Stimulated activated CD4-positive, alpha-beta T cell treated with anti-CD3 and anti-CD28 coated beads, Interleukin-15, amount 100 ng/mL, for 1 hour (primary cell): ENCODE measurements at places on chromosomes 5 and 9.

DNA sequence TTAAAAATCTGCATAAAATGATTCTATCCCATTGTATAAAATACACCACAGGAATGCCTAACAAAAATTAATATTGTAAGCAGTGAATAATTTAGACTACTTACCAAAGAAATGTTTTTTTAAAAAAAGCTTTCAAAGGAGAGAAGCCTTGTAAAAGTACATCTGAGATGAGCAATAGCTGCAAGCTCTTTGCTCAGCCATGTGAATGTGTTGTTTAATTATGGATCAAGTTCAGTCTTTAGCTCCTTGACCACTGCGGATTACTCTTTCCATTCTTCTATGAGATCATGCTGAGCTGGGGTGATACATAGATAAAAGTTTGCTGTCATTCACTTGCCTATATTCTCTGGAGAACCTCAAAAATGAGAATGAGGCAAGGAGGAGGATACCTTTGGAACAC, 782.4 kb upstream of the ZNF608 start:
- DNase-seq = no peak

GRCh38 chr5:35660451-35660850, 42.8 kb downstream of the SPEF2 start:
- no peak for DNase-seq

DNA sequence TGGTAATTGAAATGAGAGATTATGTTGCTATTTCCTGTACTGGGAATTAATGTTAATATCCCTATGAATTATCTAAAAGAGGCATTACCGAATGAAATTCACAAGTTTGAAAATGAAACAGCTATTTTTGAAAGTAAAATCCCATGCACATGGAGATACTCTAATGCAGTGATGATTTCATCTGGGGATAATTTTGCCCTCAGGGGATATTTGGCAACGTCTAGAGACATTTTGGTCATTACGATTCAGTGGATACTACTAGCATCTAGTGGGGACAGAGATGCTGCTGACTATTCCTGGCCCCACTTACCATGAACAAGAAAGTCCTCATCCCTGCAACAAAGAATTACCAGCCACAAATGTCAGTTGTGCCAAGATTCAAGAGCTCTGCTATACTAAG, 500.9 kb downstream of the EFNA5 start:
- DNase-seq = no peak

- no peak for DNase-seq
These were observed 46.7 kb downstream of the ROR2 start for GRCh38 chr9:91903126-91903911.

DNA sequence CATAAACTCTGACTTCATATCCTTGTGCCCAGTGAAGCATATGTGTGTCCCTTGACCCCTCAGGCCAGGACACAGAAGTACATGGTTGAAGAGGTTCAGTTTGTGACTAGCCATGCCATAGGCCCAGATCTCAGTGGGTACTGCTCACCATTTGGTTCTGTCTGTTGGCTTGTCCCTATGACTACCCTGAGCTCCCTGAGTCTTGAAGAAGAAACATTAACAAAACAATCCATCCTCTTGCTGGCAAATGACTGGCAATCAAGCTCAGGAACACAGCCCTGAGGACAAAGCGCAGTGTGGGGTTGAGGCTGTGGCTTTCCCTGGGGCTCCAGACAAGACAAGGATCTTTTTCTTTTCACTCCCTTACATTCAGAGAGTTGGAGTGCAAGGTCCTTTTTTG, 46.3 kb downstream of the TNFAIP8 start:
- no peak for DNase-seq

GRCh38 chr9:35903049-35903448, 3.0 kb upstream of the HRCT1 start:
- DNase-seq = no peak

DNA sequence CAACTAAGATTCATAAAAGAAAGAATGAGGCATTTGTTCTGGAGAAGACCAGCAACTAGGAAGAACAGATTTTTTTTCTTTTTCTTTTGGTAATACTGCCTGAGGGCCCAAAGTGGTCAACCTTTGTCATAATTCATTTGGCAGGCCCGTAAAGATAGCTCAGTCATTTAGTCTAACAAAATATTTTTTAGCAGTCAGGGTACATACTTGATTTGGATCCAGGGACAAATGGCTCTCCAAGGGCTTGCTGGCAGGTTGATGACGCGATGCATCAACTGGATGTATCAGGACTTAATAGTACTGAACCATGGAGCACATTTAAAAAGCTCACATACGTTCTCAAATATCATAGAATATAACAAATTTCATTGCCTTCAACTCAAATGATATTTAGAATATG, 203.4 kb upstream of the ZNF608 start:
- no peak for DNase-seq

DNA sequence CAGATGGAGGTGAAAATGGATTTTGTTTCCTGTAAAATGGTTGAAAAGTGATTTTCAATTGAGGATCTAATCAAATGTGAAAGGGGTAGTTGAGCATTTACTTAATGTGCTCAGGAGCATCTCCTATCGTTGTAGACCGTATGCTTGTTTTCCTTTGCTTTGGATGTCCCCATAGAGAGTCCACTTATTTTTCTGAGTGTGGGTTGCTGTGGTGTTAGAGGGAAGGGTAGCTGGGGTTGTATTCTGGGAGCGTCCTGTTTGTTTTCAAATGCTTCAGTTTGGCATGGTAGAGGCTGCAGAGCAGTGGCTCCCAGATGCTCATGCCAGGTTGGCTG, 154.1 kb downstream of the MAT2B start:
- no peak for DNase-seq

DNA sequence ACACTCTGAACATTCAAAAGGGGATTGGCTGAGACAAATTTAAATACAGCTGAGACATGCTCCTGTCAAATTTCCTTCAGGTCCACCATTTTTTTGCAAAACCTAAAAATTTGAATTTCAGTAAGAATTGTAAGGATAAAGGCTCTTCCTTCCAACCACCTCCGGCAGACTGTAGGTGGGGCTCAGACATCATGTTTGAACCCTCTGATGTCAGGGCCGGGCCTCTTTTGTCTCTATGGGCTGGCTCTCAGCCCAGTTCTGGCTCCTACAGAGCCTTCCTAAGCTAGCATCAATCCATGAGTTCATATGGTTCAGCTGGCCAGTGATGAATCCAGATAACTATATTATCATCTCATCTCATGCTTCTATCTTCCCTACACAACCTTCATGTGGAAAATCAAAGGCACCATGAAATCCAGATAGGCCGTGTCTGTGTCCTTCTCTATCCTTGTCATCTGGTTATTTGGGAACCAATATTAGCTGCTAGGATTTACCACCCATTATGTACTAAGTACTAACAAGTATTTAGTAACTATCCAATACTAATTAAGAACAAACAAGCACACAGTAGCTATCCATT, 44.2 kb downstream of the NIPSNAP3B start:
- DNase-seq = no peak

DNA sequence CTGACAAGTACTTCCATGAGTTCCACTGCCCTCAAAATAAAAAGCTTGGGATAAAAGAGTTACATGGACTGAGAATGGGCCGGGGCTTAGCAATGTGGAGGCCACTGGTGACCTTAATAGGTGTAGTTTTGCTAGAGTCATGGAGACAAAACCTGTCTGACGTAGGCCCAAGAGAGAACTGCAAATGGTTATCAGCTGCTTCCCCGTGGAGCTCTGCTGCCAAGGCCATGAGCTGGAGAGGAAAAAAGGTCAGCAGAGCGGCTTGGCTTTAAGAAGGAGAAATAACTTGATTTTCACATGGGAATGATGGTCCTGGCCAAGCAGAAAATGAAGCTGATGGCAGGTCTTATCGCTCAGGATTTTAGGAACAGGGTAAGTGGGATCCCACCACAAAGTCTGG, 3.7 kb upstream of the SURF6 start:
- no peak for DNase-seq

DNA sequence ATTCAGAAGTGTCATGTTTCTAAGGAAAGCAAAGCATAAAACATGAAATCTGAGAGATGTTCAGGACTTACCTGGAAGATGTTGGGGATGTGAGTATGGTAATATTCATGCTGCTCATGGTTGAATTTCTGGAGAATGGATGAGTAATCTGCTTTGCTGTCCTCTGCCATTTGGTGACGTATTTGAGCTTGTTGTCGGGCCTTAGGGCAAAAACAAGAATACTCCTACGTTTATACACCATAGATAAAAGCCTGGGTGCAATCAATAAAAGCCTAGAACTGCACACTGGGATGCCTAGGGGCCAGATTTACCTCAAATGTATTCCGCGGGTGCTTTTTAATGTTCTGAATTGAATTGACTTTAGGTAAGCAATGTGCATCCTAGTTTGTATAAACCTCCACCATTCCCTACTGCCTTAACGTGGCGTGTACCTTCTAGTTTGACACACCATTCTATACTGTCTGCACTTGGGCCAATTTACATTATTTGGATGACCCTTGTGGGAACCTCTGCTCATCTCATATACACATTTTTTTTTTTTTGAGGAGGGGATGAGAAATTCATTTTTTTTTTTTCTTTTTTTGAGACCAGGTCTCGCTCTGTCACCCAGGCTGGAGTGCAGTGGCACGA, 94.4 kb downstream of the USP20 start:
- no peak for DNase-seq

GRCh38 chr5:140362311-140362710, 2.3 kb downstream of the SLC4A9 start:
- no peak for DNase-seq

- DNase-seq = no peak
These were observed 28.0 kb downstream of the DNAJC21 start for GRCh38 chr5:34957321-34957720.

DNA sequence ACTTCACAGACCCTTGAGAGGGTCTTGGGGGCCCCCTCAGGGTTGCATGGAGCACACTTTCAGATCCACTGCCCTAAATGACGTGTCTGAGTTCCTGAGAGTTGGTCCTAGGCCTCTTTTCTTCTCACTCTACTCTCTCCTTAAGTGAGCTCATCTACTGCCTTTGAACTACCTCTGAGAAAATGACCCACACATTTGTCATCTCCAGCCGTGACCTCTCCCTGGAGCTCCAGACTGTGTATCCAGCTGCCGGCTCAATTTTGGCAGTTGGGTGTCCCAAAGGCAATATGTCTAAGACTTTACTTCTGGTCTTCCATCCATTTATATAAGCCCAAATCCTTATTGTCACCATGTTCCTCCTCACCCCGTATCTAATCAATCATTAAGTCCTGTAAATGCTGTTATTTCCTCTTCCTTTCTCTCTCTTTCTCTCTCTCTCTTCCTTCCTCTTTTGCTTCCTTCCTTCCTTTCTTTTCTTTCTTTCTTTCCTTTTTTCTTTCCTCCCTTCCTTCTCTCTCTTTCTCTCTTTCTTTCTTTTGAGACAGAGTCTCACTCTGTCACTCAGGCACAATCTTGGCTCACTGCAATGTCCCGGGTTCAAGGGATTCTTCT, 51.2 kb upstream of the HSPA9 start:
- DNase-seq = no peak

DNA sequence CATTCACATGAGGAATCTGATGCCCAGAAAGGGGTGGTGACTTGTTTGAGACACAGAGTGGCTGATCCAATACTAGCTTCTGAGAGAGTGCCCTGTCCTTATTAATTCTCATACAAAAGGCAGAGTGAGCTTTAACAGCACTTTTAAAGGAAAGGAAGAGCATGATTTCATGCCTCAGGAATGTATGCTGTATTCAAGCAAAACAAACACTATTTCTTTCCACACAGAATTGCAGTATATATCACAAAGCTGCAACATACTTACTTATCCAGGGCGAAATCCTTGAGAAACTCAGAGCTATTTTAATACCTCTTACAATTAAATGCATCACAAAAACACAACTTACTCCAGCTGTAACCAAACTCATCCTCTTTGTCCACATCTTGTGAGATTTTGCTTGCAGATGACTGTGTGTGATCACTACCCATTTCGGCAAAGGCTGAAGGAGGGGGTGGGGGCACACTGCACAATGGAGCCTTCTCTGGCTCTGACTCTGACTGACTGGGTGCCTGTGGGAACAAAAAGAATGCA, 139.8 kb downstream of the MPDZ start:
- DNase-seq = no peak

GRCh38 chr5:108661024-108661423, 86.7 kb upstream of the FER start:
- no peak for DNase-seq

GRCh38 chr5:89908876-89909275, 500.7 kb downstream of the CETN3 start:
- DNase-seq = no peak

DNA sequence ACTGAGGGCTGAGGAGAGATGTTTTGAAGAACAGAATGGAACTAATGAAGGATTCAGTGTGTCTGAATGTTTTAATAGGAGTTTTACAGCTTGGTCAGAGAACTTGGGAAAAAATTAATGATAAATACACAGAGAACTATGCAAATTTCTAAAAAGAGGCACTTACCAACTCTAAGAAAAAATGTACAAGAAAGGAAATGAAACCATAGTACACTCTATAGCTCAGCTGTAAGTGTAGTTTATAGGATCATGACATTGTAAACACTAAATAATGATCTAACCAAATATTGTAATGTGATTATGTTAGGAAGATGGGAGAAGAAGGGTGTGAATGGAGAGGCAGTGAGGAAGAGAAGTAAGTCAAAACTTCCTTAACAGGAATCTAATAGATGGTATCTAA, 205.2 kb downstream of the SEC61B start:
- no peak for DNase-seq
